ENCODE measurements at places on chromosomes 4 and X. TPM values are rescaled to one million over a fixed set of nuclear protein-coding genes. Genes with fewer than 3 reads are reported as not detected.

- no peak for DNase-seq
- H3K4me1 ChIP-seq = no peaks in the 10 kb centered on the region
- no peak overlapping the region for H3K27ac ChIP-seq
Observed at GRCh38 chr4:164239976-164240375, 514.0 kb upstream of the SMIM31 start.

ASB12 gene
- total RNA-seq = 4.3 TPM

- peaks cover 100% of the 10 kb centered on the region for H3K4me1 ChIP-seq
- H3K27ac ChIP-seq = peak overlapping the region; percentile 91
- no peaks in the 10 kb centered on the region for H3K27me3 ChIP-seq
- peak overlapping the region; percentile 60 for H3K4me3 ChIP-seq
- no peaks in the 10 kb centered on the region for H3K36me3 ChIP-seq
- peak; percentile 20 for DNase-seq
Observed at GRCh38 chr4:41538887-41539498, 1.0 kb downstream of the LIMCH1 start.

DNA sequence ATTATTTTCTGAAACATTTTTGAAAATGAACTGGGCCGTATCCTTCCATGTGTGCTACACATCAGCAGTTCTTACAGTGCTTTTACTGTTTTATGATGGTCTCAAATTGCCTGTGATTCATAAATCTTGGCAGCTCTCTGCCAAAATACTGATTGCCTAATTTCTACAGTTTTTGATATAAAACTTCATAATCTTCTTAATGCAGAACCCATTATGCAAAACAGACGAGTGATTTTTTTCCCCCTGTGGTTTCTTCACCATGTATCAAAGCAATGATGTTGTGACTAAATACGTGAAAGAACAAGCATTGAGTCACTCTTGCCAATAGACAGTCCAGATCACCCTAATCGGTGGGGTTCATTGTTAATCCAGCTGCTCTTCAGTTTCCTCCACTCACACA, 156.4 kb upstream of the WDR1 start:
- no peaks in the 10 kb centered on the region for H3K27me3 ChIP-seq
- no peaks in the 10 kb centered on the region for H3K4me1 ChIP-seq
- no peak overlapping the region for H3K27ac ChIP-seq
- H3K36me3 ChIP-seq = no peaks in the 10 kb centered on the region

OPRPN gene
- total RNA-seq = not detected

Measured in left ventricle myocardium inferior (tissue), 1 donor.